GM13976 (cell line): ENCODE measurements at places on chromosomes 7 and 10.
A peak's percentile ranks its signal among the peaks of the same experiment; 100 is the strongest.

DNA sequence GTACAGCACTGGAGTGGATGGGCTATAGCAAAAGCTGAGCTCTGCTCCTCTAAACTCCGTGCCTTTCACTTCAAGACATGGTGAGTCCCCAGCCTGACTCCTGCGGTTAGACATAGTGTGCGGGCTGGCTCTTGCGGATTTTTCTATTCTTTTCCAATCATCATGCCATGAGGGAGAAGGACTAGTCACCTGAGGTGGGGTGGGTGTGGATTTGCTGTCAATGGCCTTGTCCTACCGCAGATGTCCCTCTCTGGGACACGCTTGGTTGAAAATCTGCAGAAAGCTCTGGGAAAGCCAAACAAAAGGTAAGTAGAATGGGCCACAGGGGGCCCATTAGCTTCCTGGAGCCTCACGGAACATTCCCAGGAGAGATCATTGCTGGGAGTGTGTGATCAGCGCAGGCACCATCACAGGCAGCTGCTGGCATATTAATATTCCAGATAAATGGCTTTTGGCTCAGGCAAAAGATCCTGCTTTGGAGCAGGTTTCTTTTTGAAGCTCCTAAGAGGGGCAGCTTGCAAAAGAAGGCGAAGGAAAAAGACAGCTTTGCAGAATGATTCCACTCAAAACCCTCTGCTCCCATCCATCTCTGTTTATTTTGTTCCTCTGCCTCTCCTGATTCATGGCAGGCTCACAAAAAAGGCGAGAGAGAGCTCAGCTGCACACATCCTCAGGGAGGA lies 509.0 kb upstream of the ZMIZ1 start:
- no peak for DNase-seq

- no peak for DNase-seq
These were observed 156.7 kb downstream of the PLXNA4 start for GRCh38 chr7:132419542-132419941.

DNA sequence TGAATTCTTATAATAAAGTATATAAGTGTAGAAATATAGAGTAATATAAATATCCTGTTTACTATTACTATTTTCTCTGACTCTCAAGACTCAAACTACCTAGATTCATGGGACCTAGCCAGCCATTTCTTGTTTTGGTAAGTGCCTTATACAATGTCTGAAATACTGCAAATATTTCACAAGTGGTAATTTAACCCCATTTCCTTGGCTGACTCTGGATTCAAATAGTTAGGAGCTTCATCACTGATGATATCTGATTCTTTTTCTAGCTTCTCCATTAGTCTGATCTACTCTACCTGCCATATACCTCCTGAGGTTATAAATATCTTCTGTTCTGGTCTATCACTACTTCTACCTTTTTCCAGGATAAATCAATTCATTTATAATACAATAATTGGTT lies 6.4 kb upstream of the RALA start:
- DNase-seq, result no peak

DNA sequence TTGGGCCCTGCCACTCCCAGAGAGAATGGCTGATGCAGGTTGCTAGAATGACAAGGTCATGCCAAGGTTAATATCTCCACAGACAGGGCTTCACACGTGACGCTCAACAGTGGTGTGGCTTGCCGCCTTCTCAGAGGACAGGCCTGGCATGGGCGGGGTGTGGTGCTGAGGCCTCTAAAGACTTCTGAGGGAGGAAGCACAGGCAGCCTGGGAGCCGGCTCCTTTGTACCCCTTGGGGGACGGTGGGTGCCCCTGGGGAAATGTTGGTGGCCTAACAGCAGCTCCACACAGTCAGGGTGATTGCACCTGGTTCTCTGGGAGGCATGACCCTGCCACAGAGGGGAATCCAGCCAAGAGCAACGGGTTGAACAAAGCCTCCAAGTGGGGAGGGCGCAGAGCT lies 115.1 kb downstream of the PKD1L1 start:
- no peak for DNase-seq

- no peak for DNase-seq
These were observed 257.0 kb downstream of the COBL start for GRCh38 chr7:51059504-51060142.

DNA sequence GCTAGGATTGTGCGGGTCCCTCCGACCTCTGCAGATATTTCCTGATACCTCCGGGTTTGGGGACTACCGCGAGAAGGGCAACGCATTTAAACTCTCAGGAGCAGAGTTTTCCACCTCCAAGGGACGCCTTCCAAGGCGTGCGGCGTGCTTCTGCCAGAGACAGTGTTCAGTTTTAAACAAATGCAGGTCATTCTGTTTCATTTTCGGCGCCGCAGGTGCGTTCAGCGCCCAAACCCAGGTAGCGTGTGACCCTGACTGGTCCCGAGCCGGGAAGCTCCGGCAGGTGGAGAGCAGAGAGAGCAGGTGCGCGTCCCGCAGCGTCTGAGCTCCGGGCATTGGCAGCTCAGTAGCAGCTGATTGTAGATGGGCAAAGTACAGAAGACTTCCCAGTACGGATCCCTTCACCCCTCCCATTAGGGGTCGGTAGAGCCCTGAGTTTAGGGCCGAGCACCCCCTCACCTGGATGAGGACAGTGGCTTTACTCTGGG lies 1.4 kb upstream of the CYP26A1 start:
- peak; percentile 41 for DNase-seq
